CD4-positive, alpha-beta memory T cell (primary cell): ENCODE measurements at places on chromosomes 12 and 14. TPM values are rescaled to one million over a fixed set of nuclear protein-coding genes. Genes with fewer than 3 reads are reported as not detected.

The TMEM52B gene
- total RNA-seq, result not detected

The CELA1 gene
- 0.36 TPM for total RNA-seq

The SPTLC2 gene
- total RNA-seq, result 25.9 TPM

The RFLNA gene
- not detected for total RNA-seq

The CLEC7A gene
- total RNA-seq, result 0.89 TPM

The CCDC196 gene
- not detected for total RNA-seq

The RHEBL1 gene
- total RNA-seq, result 2.7 TPM

The TUBA1A gene
- total RNA-seq, result 102 TPM

The NANOG gene
- not detected for total RNA-seq

DNA sequence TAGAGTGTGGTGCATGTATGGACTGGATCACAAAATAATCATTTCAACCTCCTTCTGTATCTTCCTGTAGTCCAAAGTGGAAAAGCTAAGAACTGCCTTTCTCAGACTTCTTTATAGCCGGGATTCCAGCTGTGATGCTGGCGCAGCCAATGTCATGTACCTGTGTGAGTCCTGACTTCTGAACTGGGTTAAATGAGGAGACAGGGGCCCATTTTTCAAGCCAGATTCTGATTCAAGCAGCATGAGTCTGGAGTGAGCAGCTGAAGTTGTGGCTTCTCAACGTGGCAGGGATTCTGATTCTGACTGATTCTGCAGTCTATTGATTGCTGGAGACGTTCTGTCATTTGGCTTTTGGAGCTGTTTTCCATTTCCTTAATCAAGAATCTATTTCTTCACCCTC is 111.2 kb downstream of the ST8SIA1 start:
- DNase-seq, result no peak

- DNase-seq, result no peak
Observed at GRCh38 chr14:100796946-100797345, 29.0 kb upstream of the MEG3 start.

- no peak for DNase-seq
Observed at GRCh38 chr12:111173836-111174235, 195.1 kb downstream of the PHETA1 start.

- DNase-seq, result no peak
Observed at GRCh38 chr12:72144553-72144952, 127.6 kb upstream of the TRHDE start.

DNA sequence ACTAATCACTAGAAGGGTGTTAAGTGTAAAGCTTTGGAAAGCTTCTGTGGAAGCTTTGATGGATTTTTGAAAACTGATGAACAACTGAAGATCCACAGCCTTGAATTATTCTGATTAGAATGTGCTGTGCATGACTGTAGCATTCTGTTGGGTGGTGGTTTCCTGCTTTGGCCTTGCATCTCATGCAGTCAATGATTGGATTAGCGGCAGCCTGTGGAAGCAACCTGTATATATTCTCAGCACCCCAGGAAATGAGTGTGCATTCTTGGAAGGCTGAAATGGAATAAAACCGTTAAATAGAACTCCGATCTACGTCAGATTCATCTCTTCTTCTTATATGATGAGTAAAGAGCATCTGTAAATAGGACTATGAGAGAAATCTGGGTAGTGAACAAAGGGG is 120.2 kb downstream of the SLC16A7 start:
- no peak for DNase-seq

- no peak for DNase-seq
Observed at GRCh38 chr14:51491776-51492175, 159.9 kb upstream of the FRMD6 start.

GRCh38 chr12:89384050-89384758 is 31.9 kb upstream of the DUSP6 start:
- no peak for DNase-seq

GRCh38 chr14:65302571-65303189 is 109.8 kb upstream of the FUT8 start:
- DNase-seq, result no peak

GRCh38 chr12:38411426-38411825 is 94.9 kb downstream of the ALG10B start:
- no peak for DNase-seq

DNA sequence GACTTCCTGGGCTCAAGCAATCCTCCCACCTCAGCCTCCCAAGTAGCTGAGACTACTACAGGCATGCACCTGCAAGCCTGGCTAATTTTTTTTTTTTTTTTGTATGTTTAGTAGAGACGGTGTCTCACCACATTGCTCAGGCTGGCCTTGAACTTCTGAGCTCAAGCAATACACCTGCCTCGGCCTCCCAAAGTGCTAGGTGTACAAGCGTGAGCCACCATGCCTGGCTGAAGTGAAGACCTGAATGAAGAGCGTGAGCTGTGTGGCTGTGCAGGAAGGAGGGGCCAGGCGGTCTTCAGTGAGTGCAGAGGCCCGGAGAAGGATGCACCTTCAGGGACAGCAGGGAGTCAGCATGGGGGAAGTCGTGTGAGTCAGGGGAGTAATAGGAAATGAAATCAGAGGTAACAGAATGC is 14.9 kb upstream of the NFKBIA start:
- no peak for DNase-seq

- DNase-seq, result peak; percentile 19
Observed at GRCh38 chr14:100522616-100523099, 64.6 kb downstream of the BEGAIN start.

DNA sequence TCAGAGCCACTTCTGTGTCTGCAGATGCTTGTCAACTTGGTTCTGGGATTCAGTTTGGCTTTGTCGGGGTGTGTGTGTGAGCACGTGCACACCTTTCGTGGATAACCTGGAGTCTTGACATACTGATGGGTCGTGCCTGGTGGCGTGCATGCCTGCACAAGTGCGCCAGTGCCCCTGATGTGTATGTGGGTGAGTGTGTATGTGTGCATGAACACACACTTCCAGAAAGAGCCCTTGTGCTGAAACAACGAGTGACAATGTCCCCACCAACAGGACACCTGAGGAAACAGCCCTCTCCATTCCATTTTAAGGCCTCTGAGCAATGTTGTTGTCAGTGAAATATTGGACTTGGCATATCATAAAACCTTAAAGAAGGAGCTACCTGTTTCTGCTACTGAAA is 53.9 kb downstream of the SMUG1 start:
- no peak for DNase-seq

GRCh38 chr14:53953002-53953827 is 3.4 kb downstream of the BMP4 start:
- no peak for DNase-seq

- DNase-seq, result peak; percentile 59
Observed at GRCh38 chr12:120199595-120200306, 1.2 kb downstream of the RPLP0 start.

DNA sequence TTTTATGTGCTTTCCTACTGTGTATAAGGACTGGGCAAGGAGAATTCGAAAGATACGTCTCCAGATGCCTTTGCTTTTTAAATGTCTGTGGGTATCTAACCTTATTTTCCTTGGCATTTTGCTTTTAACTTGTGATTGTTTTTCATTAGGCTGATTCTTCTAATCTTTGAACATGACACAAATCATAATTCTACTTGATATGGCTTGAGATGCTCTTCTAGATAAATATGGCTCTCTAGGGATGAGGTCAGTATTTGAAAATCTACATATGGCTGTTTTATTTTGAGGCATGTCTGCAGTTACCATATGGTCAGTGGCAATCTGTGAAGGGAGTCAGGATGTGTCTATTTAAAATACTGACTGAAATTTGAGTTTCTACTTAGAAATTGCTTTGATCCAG is 139.2 kb downstream of the SLC2A13 start:
- DNase-seq, result no peak

DNA sequence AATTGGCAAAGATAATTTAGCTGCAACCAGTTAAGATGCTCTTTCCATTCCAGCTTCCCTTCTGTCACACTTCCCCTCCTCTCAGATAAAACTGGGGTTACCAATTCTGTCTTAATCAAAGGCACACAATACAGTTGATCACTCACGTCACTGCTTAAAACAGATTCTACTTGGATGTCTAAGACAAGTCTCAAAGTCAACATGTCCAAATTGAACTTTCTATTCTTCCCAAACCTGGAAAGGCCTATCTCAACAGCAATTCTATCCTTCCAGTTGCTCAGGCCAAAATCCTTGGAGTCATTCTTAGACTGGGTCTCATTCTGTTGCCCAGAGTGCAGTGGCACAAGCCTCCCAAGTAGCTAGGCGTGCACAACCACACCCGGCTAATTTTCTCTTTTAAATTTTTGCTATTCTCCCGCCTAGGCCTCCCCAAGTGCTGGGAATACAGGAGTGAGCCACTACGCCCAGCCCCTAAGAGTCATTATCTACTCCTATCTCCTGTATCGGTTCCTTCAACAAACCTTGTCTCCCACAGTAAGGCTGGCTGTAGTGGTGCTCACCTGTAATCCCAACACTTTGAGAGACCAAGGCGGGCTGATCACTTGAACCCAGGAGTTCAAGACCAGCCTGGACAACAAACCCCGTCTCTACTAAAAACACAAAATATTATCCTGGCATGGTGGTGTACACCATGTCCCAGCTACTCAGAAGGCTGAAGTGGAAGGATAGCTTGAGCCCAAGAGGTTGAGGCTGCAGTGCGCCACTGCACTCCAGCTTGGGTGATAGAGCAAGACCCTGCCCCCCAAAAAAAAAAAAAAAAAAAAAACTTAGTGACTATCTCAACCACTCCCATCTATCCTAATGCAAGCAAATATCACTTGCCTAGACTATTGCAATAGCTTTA is 4.7 kb downstream of the RPS29 start:
- no peak for DNase-seq

DNA sequence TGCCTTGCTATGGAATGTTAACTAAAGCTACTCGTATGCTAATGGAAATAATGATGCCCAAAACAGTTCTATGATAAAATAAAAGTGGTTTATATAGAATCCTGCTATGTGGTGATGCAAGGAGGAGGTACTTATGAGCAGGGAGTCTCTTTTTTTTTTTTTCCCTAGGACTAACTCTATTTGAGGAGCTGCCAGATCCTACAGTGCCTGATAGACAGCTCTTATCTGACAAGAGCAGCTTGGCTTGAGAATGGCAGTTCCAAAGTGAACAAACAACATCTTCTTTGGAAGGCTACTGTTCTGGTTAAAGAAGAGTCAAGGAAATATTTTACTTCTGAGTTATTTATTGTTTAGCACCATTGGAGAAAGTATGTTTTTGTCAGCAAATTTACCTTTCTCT is 10.2 kb upstream of the ACSM4 start:
- DNase-seq, result no peak

DNA sequence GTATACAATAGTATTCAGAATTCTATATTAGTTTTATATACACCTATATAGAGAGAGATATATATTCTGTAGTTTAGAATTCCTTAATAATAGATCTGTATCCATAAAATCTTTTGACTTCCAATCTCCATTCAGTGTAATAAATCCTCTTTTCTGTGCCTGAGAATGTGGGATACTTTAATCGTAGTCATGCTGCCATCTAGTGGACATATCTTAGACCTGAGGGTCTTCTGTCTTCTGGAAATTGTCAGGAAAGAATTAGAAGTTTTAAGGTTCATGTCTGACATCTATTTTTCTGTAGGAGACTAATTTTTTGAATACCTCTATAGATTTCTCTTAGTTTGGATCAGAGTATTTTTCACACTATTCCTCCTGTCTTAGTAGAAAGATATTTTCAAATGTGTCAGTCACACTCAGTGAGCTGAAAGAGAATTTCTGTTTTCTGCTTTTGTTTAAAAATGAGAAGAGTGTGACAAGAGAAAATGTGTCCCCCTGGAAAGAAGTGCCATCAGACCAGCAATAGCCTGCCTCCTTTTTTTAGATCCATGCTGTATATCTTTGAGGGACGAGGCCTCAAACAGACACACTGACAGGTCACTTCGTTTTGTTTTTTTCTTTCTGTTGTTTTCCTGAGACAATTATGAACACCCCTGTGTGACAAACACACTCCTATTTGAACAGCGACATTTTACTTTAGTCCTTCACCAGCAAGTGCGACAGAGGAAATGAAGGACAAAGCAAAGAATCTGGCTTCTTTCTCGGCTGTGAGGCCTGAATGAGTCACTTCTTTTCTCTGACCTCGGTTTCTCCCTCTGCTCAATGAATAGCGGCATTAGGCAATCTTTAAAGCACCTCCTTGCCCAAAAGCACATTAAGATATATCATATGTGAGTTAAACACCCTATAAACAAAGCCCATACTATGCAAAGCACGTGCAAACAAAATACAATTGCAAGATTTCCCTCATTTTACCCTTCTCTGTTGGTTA is 96.3 kb downstream of the GALC start:
- DNase-seq, result no peak

DNA sequence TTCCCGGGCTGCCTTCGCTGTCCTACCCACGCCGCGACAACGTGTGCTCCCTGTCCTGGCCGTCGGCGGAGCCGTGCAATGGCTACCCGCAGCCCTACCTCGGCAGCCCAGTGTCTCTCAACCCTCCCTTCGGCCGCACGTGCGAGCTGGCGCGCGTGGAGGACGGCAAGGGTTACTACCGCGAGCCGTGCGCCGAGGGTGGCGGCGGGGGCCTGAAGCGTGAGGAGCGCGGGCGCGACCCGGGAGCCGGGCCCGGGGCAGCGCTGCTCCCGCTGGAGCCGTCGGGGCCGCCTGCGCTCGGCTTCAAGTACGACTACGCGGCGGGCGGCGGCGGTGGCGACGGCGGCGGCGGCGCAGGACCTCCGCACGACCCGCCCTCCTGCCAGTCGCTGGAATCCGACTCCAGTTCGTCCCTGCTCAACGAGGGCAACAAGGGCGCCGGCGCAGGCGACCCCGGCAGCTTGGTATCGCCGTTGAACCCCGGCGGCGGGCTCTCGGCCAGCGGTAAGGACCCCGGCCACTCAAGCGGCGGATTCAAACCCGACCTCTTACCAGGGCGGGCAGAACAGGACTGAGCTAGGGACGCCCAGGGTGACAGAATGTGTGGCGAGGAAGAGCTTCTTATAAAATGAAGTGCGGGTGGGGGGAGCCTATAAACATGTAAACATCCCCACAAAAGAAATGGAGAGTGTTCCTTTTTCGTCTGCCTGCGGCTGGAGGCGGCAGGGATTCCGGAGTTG is 503 bp downstream of the HOXC12 start:
- no peak for DNase-seq

DNA sequence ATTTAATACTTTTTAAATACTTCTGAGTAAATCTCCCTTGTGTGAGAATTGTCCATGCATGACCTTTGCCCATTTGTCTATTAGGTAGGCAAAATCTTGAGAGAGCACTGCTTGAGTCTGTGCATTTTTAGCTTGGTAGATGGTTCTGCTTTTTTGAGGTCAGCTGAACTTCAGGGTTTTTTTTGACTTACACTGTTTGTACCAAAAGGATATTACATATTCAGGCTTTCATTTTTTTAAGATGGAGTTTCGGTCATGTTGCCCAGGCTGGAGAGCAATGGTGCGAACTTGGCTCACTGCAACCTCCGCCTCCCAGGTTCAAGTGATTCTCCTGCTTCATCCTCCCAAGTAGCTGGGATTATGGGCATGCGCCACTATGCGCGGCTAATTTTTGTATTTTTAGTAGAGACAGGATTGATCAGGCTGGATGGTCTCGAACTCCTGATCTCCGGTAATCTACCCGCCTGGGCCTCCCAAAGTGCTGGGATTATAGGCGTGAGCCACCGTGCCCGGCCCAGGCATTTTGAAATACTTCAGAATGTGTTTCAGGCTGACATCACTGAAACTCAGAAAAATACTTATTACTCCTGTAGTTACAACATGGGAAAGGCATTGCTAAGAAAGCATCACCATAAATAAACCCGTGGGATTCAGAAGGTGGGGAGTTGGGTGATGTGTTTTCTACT is 11.1 kb downstream of the RASSF3 start:
- DNase-seq, result no peak
